ENCODE measurements at places on chromosomes 5 and 9.

- no peak for DNase-seq
These were observed 1770.8 kb upstream of the CDH9 start for GRCh38 chr5:28808967-28809810.

DNA sequence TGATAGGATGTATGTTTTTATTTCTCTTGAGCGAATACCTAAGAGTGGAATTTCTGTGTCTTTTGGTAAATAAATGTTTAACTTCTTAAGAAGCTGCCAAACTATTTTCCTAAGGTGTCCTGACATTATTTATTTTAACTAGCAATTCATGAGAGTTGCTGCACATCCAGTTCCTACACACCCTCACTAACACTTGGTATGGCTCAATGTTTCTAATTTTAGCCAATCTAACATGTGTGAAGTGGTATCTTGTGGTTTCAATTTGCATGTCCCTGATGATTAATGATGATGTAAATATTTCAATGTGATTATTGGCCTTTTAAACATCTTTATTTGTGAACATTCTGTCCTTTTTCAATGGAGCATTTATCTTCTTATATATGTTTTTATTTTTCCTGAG is 2095.5 kb upstream of the C9orf72 start:
- DNase-seq = no peak

DNA sequence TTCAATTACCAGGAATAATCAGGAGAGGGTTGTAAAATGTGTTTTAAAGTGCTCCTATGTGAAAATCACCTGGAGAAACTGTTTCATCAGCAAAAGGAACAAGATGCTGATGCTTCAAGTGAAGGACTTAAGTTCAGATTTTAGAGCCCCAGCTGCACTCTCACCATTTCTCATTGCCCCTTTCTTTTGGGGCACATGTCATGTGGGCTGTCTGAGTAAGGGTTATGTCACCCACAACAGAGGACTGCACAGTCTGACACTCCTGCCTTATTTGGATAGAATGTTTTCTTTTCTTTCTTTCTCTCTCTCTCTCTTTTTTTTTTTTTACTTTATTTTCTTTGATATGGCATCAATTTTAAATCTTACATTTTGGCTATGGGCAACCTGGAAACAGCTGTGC is 204.1 kb upstream of the EFNA5 start:
- no peak for DNase-seq

DNA sequence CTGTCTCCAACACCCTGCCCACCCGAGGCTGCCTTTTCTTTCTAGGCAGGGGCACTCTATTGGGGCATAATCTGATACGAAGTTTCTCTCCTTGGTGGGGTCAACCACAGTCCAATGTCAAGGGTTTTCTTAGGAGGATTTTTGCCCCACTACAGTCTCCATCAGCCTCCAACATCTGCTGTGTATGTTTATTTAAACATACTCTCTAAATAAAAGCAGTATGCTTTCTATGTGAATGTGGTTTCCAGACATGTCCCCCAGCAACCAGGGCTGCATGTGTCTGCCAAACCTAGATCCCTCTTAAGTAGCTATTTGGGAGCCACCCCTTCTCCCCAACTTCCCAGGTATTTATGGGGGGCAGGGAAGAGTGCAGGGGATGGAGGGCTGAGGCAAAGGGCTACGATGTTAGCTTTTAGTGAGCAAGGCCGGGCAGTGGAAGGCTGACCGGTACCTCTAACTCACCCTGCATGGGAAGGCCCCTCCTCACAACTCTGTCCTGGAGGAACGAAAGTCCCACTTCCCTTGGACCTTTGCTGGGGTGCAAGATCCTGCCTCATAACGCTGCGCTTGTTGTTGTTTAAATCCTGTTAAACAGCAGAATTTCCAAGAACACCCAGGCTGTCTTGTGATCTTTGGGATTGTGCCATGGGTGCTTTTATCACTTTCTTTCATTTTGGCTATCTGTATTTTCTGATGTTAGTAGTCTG is 75.4 kb downstream of the NREP start:
- no peak for DNase-seq

- DNase-seq = no peak
These were observed 158.6 kb upstream of the SHB start for GRCh38 chr9:38227656-38228055.

DNA sequence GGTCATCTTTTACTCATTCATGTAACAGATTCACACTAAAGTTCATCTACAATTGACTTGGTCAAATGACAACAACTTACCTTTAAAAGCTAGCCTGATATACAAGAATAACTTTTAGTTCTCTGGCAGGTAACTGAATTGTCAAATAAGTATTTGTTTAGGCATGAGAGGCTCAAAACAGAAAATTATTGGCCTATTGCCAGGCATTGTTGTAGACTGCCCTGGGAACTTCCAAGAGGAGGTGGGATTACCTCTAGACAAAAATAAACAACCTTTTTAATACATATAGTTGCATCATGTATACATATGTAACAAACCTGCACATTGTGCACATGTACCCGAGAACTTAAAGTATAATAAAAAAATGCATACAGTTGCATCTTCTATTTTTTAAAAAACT is 18.2 kb upstream of the SLCO4C1 start:
- no peak for DNase-seq

GRCh38 chr9:12812710-12813109 is 37.9 kb downstream of the LURAP1L start:
- DNase-seq = no peak

DNA sequence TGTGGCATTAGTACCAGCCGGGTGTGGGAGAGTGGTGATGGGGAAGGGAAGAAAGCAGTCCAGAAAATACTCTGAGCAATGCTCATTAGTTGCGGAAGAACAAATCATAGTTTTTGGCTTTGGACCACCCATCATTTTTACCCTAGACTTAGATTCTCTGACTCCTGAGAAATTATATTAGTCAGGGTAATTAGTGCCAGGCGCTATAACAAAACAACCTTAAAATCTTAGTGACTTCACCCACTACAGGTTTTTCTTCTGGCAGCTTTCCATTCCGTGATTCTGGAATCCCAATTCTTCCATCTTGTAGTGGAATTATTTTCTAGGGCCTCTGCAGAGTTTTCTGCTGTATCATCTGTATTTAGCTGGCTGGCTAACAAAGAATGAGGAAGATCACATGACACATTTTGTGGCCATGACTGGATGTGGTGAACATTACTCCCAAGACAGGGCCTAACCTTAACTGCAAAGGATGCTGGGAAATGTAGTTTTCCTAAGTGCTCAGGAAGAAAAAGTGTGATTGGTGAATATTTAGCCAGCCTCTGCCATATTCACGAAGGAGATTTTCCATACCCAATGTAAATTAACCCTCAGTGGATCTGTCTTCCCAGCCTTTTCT is 373.0 kb upstream of the MEF2C start:
- DNase-seq = no peak

DNA sequence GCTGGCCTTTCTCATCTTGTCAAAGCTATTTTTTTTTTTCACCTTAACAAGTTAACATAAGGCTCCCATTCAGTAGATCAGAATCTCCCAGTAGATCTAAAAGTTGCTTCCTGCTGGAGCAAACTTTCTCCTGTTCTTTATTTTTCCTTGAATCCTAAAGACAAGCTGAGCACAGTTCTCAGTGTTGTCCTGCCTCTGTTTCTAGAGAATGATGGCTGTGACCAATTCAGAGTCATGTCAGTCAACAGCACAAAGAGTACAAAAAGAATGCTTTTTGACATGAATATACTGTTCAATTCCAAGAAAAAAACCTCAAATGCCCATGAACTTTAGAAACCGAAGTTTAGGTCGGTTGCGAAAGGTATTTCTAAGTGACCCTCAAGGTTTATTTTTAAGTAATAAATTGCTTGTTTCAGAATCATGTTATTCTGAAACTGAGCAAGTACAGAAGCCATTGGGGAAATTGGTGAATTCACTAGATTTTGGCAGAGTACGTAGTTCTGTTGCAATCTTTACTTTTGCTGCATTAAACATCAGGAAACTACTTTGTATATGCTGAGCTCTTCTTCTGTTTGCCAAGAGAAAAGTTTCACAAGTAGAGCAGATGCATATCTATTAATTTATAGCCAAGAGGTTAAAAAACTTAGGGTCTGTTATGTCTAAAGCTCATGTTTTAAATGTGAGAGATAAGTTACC is 161.7 kb upstream of the RPS23 start:
- DNase-seq = no peak

DNA sequence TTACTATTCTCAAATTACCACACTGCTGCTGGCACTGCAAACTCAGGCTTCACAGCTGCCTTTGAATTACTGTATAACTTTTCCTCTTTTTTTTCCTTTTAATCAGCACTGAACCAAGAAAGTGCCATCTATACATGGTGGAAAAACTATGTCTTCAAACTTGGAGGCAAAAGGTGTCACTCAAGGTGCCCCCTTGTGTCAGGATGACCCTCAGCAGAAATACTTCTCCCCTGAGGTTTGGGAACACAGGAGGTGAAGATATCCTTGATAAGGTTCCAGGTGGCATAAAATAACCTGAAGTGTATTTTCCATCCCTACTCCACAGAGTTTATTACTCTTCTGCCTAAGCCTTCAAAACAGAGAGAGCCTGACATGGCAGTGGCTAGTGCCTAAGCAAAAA is 14.5 kb downstream of the FRMD3 start:
- DNase-seq = no peak

DNA sequence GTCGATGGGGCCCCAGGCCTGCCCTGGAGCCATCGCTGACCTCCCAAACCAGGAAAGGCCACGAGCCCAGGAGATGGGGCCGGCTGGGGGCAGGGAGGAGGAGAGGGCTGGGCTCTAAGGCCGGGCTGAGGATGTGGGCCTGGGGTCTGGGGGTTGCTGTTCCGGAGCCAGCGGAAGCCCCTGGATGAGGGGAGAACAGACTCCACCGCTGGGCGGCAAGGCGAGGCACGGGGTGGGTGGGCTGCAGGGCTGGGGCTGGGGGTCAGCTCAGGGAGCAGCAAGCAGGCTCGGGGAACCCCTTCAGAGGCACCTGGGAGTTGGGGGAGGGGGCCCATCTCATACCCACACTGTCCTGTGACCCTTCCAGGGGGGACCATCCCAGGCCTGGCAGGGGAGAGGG is 11.7 kb downstream of the LCN12 start:
- no peak for DNase-seq

- no peak for DNase-seq
These were observed 201.8 kb downstream of the FOXD4L6 start for GRCh38 chr9:40926404-40927259.

- DNase-seq = no peak
These were observed 33.2 kb downstream of the MED27 start for GRCh38 chr9:132046456-132046855.

DNA sequence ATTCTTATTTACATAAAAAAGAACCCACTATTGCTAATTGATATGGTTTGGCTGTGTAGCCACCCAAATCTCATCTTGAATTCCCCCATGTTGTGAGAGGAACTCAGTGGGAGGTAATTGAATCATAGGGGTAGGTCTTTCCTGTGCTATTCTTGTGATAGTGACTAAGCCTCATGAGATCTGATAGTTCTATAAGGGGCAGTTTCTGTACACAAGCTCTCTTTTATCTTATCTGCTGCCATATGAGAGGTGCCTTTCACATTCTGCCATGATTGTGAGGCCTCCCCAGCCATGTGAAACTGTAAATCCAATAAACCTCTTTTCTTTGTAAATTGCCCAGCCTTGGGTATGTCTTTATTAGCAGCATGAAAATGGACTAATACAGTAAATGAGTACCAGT is 58.2 kb upstream of the PRR16 start:
- no peak for DNase-seq

GRCh38 chr5:131965826-131966415 is 20.5 kb upstream of the MEIKIN start:
- no peak for DNase-seq

DNA sequence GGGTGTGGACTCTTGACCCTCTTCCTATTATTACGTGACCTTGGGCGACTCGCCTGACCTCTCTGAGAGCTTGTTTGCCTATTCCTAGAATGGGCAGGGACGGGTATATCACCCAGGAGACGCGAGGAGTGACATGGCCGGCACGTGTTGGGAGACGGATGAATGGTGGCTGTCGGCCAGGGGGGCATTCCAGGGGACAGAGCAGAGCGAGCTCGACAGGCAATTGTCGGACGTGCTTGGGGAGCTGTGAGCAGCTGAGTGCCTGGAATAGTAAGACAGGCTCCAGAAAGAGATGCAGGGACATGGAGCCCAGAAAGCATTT is 29.3 kb upstream of the UNC5A start:
- no peak for DNase-seq

GRCh38 chr5:67063791-67064190 is 132.8 kb downstream of the CD180 start:
- DNase-seq = no peak

- DNase-seq = no peak
These were observed 38.2 kb upstream of the BTNL3 start for GRCh38 chr5:180950291-180950949.

DNA sequence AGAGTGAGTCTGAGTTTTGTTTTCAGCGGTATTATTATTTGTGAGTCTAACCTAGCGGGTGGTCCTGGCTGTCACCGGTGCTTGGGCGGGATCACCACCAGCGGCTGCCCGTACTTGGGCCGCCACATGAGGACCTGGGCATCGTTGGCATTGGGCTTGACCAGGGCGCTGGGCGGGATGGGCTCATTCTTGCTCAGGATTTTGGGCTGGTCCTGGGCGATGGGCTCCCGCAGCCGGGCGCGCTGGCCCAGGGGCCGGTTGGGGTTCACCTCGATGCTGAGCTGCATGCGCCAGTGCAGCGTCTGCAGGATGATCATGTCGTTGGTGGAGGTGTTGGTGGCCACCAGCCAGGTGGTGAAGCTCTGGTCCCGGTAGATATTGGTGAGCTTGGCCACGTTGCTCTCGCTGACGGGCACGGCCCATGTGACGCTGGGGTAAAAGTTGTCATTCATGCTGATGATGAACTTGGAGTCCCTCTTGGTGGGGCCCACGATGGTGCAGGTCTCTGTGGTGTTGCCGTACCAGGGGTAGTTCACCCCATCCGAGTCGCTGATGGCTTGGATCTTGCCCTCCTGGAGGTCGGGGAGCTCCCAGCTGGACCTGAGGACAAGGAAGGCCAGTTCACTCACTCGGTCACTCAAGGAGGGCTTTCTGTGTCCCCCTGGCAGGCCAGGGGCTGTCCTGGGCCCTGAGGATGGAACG is 15.4 kb downstream of the FAM78A start:
- DNase-seq = no peak

DNA sequence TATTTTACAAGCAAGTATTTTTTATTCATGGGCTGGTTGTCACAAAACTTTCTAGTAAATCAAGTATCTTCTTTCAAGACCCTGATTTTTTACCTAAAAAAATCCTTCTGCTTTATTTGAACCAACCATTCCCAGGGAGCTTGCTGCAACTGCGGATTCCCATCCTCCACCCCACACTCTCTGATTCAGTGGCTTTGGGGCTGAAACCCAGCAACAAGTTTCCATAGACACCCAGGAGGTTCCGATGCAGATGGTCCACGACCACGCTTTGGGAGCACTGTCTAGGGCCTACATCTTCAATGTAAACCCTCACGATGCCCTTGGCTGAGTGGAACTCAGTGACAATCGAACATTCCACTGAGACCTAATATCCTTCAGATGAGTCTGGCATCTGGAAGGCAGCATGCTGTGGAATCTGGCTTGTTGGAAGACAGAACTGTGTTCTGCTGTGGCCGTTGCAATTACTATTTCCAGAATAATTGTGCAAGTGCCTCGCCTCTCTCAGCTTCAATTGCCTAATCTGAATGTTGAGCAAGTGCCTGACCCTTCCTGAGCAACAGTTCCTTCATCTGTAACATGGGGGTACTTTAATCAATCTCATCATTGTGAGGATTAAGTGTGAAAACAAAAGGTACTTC is 105.1 kb downstream of the INSYN2B start:
- no peak for DNase-seq
